Effector CD4-positive, alpha-beta T cell (primary cell): ENCODE measurements at places on chromosomes 1 and 21.
A peak's percentile ranks its signal among the peaks of the same experiment; 100 is the strongest.

DNA sequence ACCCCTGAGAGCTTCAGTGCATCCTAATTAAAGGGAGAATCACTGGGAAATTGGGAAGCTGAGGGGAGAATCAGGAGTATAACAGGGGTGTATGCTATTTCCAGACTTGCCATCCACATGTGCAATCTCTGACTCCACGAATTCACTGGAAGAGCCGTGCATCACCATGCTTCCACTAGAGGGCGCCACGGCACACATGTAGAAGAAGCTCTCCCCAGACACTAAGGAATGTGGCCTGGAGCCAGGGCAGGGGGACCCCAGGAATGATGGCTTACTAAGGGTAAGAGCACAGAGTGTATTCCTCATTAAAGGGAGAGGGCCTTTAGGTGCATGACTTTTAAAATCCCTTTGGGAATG, 81.5 kb downstream of the ABCA4 start:
- peak; percentile 32 for DNase-seq

GRCh38 chr1:203127666-203128430, at the start of gene ADORA1:
Gene ADORA1, plus strand, starts transcription at chr1:203127726. Its CDS starts 1,116 bp downstream, at chr1:203128842.
- no peak for DNase-seq

DNA sequence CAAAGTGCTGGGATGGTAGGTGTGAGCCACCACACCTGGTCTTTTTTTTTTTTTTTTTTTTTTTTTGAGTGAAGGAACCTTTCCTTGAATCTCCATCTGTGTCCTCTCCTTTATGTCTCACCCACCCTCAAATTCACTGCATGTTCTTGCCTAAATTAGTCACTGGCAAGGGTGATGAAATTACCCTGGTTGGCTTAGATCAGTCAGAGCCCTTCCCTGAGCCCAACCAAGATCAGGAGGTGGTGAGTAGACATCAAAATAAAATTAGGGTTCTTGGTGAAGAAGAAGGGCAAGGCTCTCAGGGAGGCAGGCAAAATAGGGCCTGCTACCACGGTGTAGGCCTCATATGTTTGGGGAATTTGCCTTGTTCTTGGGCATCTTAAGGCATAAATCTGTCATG, 5.3 kb upstream of the TNN start:
- no peak for DNase-seq

- no peak for DNase-seq
Measured at GRCh38 chr1:5933676-5934057, 58.6 kb downstream of the NPHP4 start.

- no peak for DNase-seq
Measured at GRCh38 chr1:115534106-115534505, 107.7 kb upstream of the VANGL1 start.

DNA sequence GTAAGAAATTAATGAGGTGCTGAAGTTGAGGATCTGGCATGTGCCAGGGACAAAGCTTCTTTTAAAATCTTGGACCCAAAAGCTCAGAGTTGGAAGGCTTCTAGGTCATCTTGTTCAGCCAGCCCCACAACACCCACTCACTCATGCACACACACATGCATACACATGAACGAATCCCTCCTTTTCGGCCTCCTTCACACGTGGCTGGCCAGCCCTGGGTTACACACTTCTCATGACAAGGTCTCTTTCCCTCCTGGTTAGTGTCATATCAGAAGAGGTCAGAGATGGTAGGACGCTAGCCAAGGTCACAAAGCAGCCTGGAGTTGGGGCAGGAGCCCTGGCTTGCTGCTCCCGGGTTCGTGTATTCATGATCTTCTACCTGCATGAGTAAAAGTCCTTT, 6.9 kb downstream of the DMBX1 start:
- DNase-seq = no peak

DNA sequence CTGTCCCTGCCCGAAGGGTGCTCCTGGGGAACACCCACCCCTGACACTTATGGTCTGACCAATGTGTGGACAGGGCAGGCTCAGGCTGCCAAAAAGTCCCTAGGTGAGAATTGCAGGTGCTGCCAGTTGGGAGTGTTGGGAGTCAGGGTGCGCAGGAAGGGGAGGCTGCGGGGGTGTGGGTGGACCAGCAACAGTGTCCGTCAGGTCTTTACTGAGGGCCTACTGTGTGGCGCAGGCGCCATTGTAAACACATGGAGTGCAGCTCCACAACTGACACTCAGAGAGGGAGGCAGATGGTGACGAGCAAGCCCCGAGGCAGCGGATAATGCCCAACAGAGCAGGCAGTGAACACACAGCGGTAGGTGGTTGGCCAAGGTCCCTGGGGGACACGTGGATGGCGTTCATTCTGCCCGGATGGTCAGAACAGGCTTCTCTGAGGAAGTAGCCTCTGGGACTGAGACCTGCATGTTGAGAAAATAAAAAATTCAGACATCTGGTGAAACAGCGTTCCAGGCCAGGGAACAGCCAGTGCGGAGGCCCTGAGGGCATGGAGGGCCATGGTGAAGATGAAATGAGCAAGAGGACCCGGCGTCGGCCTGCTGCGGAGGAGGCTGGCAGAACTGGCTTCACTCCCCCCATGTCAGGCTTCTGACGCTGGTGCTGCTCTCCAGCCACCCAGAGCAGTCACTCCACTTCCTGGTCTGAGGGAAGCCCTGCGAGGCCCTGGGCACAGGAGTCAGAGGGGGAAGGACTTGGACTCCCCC, 136.2 kb upstream of the ZBTB40 start:
- DNase-seq = no peak

DNA sequence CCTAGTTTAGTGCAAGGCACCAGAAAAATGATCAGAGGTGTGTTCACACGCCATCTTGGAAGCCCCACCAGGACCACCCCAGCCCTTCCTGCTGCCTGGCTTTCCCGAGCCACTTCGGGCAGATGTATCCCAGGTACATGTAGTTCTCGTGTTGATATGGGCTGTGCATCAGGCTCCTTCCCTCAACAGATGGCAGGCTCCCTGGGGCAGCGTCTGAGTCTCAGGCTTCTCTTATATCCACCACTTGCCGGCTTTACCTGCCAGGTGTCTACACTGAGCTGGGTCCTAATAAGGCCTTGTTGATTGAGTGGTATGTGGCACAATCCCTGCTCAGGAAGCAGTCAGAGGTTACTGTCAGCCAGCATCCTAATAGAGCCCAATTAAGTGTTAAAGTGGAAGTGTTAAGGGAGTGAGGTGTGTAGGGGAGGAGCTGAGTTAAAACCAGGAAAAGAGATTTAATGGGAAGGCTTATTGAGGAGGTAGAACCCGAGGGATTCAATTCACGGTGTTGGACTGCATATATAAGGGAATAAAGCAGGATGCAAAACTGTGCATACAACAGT, 8.5 kb downstream of the GPA33 start:
- DNase-seq = no peak
